ENCODE measurements at places on chromosomes 1 and 21.

DNA sequence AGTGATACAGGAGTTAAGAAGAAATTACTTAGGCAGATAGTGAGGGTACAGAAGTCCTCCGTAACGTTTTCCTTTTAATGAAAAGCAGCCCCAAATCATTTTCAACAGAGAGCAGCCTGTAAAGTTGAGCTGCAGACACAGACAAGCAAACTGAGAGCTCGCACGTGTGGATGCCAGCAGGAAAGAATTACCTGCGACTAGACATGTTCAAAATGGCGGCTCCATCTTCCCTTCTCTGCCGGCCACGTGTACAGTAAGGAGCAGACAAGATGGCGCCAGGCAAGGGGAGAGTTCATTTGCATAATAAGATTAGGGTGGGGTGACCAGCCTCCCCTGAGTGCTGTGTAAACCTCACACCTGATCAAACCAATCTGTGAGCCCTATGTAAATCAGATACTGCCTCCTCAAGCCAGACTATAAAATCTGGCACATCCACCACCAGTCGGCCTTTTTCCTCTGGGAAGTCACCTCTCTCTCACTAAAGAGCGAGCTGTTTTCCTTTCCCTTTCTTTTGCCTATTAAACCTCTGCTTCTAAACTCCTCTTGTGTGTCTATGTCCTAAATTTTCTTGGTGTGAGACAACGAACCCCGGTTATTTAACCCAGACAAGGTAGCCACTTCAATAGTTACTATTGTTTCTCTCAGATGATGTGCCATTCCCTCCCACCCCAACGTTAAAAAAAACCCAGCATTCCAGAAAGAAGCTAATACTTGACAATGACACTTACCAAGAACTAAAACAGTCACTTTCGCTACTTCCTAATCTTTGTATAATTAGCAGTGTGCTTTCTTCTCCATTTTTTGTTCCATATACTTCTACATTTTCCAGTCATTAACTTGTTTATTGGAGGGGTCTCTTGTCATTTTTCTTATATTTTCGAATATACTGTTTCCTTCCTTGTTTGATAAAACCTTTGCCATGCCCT is 27.4 kb downstream of the DUSP10 start:
- DNase-seq: no peak

DNA sequence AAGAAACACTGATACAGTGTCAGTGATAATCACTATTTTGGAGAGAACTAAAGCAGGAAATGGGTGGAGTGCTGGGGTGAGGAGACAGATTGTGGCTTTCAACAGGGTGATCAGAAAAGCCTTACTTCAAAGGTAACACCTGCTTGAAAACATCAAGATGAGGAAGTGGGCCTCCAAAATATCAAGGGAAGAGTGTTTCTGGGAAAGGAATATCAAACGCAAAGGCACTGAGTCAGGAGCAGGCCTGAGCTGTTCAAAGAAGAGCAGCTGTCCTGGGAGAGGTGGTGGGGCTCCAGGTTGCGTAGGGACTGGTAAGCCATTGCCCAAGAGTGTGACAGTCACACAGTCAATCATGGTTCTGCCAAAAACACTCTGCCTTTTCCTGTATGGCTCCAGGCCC is 47.1 kb upstream of the ATP1A1 start:
- DNase-seq: no peak

DNA sequence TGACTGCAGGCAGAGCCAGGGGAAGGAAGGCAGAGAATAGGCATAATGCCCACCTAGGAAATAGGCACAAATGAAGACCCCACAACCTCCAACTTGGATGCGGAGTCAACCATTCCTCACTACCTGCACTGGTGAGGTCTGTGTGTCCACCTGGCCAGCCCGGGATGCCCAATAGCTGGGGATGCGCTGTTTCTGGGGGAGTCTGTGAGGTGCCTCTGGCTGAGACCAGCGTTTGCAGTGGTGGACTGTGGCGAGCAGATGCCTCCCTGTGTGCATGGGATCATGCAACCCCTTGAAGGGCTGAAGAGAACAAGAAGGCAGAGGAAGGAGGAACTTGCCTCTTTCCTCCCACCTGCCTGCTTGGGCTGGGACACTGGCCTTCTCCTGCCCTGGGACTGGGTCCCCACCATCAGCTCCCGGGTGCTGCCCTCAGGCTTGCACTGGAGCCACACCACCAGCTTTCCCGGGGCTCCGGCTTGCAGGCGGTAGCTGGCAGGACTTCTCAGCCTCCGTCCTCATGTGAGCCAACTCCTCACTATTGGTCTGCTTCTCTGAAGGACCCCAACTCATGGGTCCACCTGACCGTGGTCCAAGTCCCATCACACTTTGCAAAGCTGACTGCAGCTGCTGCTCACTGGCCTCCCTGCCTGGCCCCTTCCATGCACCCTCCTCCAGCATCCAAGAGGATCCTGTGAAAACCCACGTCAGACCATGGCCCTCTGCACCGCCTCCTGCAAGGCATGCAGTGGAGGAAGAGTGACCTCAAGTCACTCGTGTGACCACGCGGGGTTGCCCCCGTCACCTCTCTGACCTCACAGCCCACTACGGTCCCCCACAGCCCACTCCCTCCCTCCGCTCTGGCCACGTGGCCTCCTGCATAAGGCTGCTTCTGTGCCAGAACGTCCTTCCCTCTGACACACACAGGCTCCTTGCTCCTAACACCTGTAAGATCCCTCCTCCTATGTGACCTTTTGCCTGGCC is 2.7 kb upstream of the PDE9A start:
- no peak for DNase-seq

DNA sequence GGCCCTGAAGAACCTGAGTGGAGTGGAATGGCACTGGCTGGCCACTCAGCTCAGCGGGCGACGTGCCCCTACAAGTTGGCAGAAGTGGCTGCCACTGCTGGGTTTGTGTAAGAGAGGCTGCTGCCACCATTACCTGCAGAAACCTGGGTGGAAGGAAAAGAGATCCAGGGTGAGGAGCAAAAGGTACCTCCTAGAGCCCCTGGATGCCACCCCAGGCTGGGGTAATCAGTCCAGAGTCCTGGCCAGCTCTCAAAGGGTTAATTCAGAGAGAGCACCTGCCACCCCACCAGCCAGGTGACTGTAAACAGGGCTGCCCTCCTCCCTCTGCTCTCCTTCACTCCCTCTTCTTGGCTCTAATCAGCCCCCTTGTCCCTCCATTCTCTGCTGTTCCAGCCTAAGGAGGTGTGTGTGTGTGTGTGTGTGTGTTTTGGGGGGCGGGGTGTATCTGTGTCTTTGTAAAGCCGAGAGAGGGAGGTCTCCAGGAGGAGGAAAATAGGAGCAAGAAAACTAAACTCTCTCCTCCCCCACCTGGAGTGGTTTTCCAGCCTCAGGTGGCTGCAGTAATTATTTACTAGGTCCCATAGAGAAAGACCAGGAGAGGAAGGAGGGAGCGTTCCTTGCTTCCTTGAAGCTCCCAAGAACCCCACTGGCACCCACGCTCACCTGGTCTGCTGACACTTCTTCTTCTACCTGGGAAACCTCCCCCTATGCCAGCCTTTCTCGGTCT is 12.6 kb downstream of the TRIM46 start:
- no peak for DNase-seq

GRCh38 chr1:21668232-21668950 is 766 bp downstream of the RAP1GAP start:
- no peak for DNase-seq

DNA sequence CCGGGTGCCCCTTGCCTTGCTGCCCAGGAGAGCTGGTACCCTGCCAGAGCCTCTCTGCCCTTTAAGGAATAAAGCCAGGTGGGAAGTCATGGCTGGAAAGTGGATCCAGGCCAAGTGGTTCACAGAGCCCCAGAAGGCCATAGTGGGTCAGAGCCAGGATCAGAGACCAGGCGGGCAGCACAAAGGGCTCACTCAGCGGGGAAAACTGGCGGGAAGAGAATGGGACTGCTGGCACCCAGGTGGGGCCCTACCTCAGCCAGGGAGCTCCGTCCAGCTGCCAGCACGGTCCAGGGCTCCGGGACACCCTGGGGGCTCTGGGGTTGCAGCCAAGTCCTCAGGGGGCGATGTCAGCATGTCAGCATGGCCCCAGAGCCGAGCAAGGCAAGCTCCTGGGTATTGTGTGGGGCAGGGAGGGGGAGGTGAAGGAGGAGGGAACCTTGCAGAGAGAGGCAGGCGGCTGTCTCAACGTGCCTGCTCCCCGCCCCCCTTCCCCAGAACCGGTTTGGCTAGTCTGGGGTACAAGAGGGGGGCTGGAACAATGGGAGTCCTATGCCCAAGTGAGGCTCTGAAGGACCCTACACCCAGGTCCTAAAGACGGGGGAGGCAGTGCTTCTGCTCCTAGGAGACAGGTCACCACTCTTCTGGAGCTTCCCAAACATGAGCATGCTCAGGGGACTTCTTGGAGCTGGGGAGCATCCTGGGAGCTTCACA is at the start of gene ARHGEF19:
TSS of gene ARHGEF19 (minus strand) at position 402 of the 711 bp plus-strand sequence. CDS start 3,598 bp downstream, outside the sequence.
- no peak for DNase-seq

DNA sequence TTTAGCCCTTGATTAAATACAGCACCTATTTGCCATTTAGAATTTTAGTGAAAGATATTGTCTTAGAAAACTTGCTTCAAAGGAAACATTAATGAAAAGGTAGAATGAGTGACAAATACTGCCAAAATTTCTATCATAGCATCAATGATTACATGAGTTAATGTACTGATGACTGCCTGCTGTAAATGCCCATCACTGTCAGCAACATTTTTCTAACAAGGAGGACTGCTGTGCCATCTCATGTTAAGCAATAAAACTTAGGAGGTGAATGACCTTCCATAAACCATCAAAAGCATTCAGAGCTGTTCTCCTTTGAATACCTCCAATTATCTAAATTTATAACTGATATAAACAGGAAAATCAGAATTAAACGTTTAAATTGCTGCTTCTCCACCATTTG is 54.3 kb downstream of the GRIK1 start:
- no peak for DNase-seq

DNA sequence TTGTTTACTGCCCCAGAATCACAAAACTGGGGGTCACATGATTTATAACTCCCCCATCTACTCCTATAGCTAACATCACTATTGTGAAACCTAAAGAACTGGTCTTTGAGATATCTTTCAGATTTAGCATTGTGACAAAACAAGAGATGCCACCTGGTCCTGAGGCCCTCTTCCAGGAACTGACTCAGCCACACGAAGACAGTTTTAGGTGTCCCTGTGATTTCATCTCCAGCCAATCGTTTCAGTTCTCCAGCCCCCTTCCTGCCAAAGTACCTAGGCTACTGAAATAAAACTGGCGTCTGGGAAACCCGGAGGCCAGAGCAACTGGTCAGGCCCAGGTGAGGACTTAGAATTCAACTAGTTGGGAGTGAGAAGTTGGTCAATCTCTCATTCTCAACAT is 36.6 kb downstream of the TBX19 start:
- DNase-seq: no peak
